ENCODE measurements at places on chromosomes 12 and 14.
A peak's percentile ranks its signal among the peaks of the same experiment; 100 is the strongest.

GRCh38 chr12:5377997-5378592 lies 53.8 kb upstream of the NTF3 start:
- no peak overlapping the region for H3K27ac ChIP-seq
- H3K4me3 ChIP-seq = no peak overlapping the region
- no peaks in the 10 kb centered on the region for H3K36me3 ChIP-seq
- no peak for DNase-seq

- no peak for DNase-seq
- no peak overlapping the region for H3K4me3 ChIP-seq
- H3K27me3 ChIP-seq = no peaks in the 10 kb centered on the region
- peaks cover 1% of the 10 kb centered on the region for H3K4me1 ChIP-seq
Observed at GRCh38 chr12:90990611-90991010, 14.2 kb downstream of the EPYC start.

- DNase-seq = no peak
- H3K27me3 ChIP-seq = no peaks in the 10 kb centered on the region
- H3K27ac ChIP-seq = no peak overlapping the region
- peaks cover 2% of the 10 kb centered on the region for H3K4me1 ChIP-seq
- no peak overlapping the region for H3K4me3 ChIP-seq
- no peaks in the 10 kb centered on the region for H3K36me3 ChIP-seq
Observed at GRCh38 chr12:96313606-96314005, 86.6 kb downstream of the CDK17 start.

GRCh38 chr14:21913759-21914158 lies 240.1 kb upstream of the OR4E1 start:
- H3K36me3 ChIP-seq = no peaks in the 10 kb centered on the region
- H3K4me3 ChIP-seq = no peak overlapping the region
- no peaks in the 10 kb centered on the region for H3K4me1 ChIP-seq

GRCh38 chr14:86997271-86997670 lies 995.7 kb downstream of the GALC start:
- H3K36me3 ChIP-seq = no peaks in the 10 kb centered on the region
- no peak overlapping the region for H3K27ac ChIP-seq
- no peaks in the 10 kb centered on the region for H3K4me1 ChIP-seq
- no peak for DNase-seq

- DNase-seq = no peak
- no peak overlapping the region for H3K27ac ChIP-seq
- no peaks in the 10 kb centered on the region for H3K36me3 ChIP-seq
Observed at GRCh38 chr12:33265033-33265731, 174.4 kb downstream of the SYT10 start.

- H3K4me3 ChIP-seq = no peak overlapping the region
- no peak for DNase-seq
- H3K27me3 ChIP-seq = no peaks in the 10 kb centered on the region
Observed at GRCh38 chr12:107655281-107656065, 30.1 kb upstream of the PWP1 start.

GRCh38 chr12:6764011-6764828 lies 1.9 kb upstream of the PTMS start:
- no peaks in the 10 kb centered on the region for H3K27me3 ChIP-seq
- H3K36me3 ChIP-seq = no peaks in the 10 kb centered on the region
- H3K4me1 ChIP-seq = peaks cover 23% of the 10 kb centered on the region
- H3K27ac ChIP-seq = peak overlapping the region; percentile 100
- peak overlapping the region; percentile 68 for H3K4me3 ChIP-seq

- H3K27ac ChIP-seq = no peak overlapping the region
- H3K27me3 ChIP-seq = no peaks in the 10 kb centered on the region
- no peaks in the 10 kb centered on the region for H3K36me3 ChIP-seq
- no peaks in the 10 kb centered on the region for H3K4me1 ChIP-seq
Observed at GRCh38 chr12:19763488-19763887, 324.2 kb downstream of the AEBP2 start.

- H3K4me1 ChIP-seq = no peaks in the 10 kb centered on the region
- no peak overlapping the region for H3K27ac ChIP-seq
- no peak for DNase-seq
- no peaks in the 10 kb centered on the region for H3K27me3 ChIP-seq
Observed at GRCh38 chr14:69068744-69069421, 84.0 kb downstream of the DCAF5 start.

GRCh38 chr14:29858299-29858698 lies 69.3 kb downstream of the PRKD1 start:
- no peaks in the 10 kb centered on the region for H3K27me3 ChIP-seq
- H3K4me1 ChIP-seq = no peaks in the 10 kb centered on the region
- no peak overlapping the region for H3K27ac ChIP-seq
- no peak for DNase-seq
- no peaks in the 10 kb centered on the region for H3K36me3 ChIP-seq

DNA sequence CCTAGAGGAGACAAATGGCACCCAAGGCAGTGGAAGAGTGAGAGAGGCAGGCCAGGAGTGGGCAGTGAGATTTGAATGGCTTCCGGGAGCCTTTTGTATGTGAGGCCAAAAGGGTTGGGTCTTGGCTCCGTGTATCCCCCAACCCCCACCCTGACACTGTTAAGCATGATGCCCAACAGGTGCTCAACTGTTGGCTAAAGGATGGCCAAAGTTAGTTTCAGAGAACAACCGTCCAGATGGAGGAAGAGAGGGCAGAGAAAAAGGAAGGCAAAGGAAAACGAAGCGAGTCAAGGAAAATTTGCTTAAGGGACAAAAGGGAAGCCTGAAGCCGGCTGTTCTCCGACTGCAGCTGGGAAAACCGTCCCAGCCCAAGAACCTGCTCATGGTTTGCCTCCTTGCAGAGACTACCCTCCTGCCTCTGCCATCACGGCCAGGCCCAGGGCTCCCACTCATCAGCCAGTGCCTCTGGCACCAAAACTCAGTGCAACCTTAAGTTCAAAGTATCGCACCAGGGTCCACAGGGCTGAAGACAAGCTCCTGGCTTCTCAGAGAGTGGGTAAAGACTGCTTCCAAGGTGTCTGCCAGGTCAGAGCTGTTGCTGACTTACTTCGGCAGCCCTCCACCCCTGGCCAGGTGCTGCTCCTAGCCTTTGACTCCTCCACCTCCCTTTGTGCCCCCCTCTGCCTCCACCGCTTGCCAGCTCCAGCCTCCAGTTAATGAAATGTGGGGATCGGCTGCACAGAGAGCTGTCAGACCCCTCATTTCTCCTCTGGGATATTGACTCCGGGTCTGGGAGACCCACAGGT lies 4.2 kb upstream of the C1QL4 start:
- H3K4me3 ChIP-seq = no peak overlapping the region
- H3K27ac ChIP-seq = no peak overlapping the region
- H3K36me3 ChIP-seq = no peaks in the 10 kb centered on the region
- peaks cover 6% of the 10 kb centered on the region for H3K4me1 ChIP-seq
- no peak for DNase-seq

DNA sequence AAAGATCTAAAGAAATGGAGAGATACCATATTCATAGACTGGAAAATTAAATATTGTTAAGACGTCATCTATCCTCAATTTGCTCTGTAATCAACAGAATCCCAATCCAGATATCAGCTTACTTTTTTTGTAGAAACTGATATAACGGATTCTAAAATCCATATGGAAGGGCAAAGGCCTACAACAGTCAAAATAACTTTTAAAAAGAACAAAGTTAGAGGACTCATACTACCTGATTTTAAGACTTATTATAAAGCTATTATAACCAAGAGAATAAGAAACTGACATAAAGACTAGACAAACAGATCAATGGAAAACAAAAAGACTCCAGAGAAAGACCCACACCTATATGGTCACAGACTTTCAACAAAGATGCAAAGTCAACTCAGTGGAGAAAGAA lies 6.0 kb downstream of the DDX24 start:
- H3K27ac ChIP-seq = no peak overlapping the region
- no peak overlapping the region for H3K4me3 ChIP-seq
- no peak for DNase-seq
- no peaks in the 10 kb centered on the region for H3K36me3 ChIP-seq
- peaks cover 20% of the 10 kb centered on the region for H3K4me1 ChIP-seq

GRCh38 chr14:52876806-52877205 lies 74.0 kb downstream of the FERMT2 start:
- H3K36me3 ChIP-seq = no peaks in the 10 kb centered on the region
- no peak overlapping the region for H3K27ac ChIP-seq
- DNase-seq = no peak
- H3K27me3 ChIP-seq = no peaks in the 10 kb centered on the region

- H3K4me3 ChIP-seq = no peak overlapping the region
- no peaks in the 10 kb centered on the region for H3K36me3 ChIP-seq
- no peak overlapping the region for H3K27ac ChIP-seq
- H3K27me3 ChIP-seq = no peaks in the 10 kb centered on the region
Observed at GRCh38 chr12:95731519-95731958, 59.0 kb downstream of the NTN4 start.

DNA sequence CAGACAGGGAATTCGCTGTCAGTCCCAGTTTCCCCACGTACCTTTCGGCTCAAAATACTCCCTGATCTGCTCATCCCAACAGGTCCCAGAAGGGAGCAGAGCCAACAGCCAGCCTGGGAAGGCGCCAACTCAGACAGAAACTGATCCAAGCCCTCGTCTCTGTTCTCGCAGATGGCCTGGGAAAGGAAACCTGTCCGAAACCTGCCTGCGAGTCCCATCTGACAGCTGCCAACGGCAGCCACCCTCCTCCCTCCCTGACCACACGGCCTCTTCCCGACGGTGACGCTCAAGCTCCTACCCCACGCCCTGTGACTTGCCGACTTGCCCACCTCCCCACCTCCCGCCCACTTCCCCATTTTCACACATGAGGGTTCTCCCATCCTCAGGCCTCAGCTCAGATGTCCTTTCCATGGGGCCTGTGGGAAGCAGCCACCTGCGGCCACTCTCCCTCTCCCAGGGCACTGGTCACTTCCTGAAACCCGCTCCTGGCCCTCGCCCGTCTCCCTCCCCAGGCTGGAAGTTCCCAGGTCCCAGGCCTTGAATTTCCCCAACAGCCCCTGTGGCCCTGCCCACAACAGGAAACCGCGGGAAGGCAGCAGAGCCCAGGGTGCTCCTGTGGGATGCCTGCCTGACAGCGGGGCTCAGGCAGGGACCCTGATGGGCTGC lies 60.9 kb upstream of the FBRSL1 start:
- H3K4me3 ChIP-seq = no peak overlapping the region
- DNase-seq = no peak
- no peaks in the 10 kb centered on the region for H3K27me3 ChIP-seq
- no peaks in the 10 kb centered on the region for H3K36me3 ChIP-seq
- no peak overlapping the region for H3K27ac ChIP-seq

DNA sequence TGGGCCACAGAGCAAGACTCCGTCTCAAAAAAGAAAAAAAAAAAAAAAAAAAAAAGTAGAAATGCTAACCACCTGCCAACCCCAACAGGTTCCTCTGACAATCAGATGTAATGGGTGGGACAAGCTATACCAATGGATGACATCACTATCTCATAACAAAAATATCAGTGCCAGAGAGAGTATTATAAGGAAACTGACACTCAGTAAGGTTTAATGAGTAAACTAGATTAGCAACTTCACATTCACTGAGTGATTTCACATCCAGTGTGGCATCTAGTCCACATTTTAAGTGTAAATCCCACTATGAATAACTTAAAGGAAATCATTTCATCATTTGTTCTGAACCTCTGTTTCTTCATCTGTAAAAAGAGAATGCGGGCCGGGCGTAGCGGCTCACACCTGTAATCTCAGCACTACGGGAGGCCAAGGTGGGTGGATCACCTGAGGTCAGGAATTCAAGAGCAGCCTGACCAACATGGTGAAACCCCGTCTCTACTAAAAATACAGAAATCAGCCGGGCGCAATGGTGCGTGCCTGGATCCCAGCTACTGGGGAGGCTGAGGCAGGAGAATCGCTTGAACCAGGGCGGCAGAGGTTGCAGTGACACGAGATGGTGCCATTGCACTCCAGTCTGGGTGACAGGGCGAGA lies 1.8 kb downstream of the SART3 start:
- H3K27me3 ChIP-seq = no peaks in the 10 kb centered on the region
- H3K4me1 ChIP-seq = peaks cover 12% of the 10 kb centered on the region
- no peaks in the 10 kb centered on the region for H3K36me3 ChIP-seq
- H3K4me3 ChIP-seq = no peak overlapping the region
- H3K27ac ChIP-seq = no peak overlapping the region
- no peak for DNase-seq

DNA sequence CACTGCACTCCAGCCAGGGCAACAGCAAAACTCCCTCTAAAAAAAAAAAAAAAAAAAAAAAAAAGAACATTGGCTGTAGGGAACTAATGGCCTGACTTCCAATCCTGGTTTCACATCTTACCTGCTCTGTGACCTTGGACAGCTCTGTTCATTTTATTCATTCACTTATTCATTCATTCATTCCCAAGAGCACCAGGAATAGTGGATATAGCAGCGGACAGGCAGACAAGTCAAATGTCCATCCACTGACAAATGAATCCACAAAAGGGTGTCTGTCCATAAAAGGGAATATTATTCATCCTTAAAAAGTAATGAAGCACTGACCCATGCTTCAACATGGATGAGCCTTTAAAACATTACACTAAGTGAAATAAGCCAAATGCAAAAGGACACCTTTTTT lies 27.6 kb upstream of the C12orf76 start:
- peaks cover 4% of the 10 kb centered on the region for H3K4me1 ChIP-seq
- DNase-seq = no peak
- H3K27ac ChIP-seq = no peak overlapping the region
- no peaks in the 10 kb centered on the region for H3K27me3 ChIP-seq
- no peak overlapping the region for H3K4me3 ChIP-seq

DNA sequence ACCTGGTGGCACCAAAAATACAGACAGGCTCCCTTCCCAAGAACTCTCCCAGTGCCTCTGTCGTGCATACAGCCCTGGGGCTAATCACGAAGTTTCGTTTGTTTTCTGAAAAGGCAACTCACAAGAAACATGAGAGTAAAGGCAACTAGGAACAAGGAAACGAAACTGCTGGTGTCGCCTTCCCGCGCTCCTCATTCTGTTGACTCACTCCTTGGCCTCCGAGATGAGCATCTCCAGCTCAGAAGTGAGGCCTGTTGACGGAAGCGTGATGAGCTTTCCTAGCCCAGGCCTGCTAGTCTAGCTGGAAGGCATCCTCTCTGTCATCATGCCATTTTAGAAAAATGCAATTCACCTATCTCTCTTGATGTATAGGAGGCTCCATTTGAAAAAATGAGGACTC lies 50.5 kb downstream of the TTC9 start:
- no peak overlapping the region for H3K27ac ChIP-seq
- no peak overlapping the region for H3K4me3 ChIP-seq
- no peaks in the 10 kb centered on the region for H3K36me3 ChIP-seq
- DNase-seq = no peak
- H3K27me3 ChIP-seq = no peaks in the 10 kb centered on the region

- H3K27ac ChIP-seq = no peak overlapping the region
- no peaks in the 10 kb centered on the region for H3K27me3 ChIP-seq
- no peaks in the 10 kb centered on the region for H3K4me1 ChIP-seq
- H3K4me3 ChIP-seq = no peak overlapping the region
- no peak for DNase-seq
Observed at GRCh38 chr14:54667764-54668163, 100.8 kb downstream of the SAMD4A start.

Data from ovary (tissue), 10 donors.